ENCODE measurements at places on chromosomes 3 and 15. TPM values are rescaled to one million over a fixed set of nuclear protein-coding genes. Genes with fewer than 3 reads are reported as not detected.
A peak's percentile ranks its signal among the peaks of the same experiment; 100 is the strongest.

The CCK gene
- total RNA-seq: not detected

The PSTPIP1 gene
- 1.2 TPM for total RNA-seq

The ATP6V1A gene
- total RNA-seq: 51.6 TPM

The ARHGAP31 gene
- 4.7 TPM for total RNA-seq

The NDN gene
- not detected for total RNA-seq

The TMC3 gene
- total RNA-seq: not detected

The SERPINI2 gene
- total RNA-seq: not detected

The TRH gene
- not detected for total RNA-seq

The CFAP161 gene
- total RNA-seq: not detected

The CADPS gene
- not detected for total RNA-seq

GRCh38 chr3:34676436-34676835 is 878.0 kb downstream of the PDCD6IP start:
- peak; percentile 51 for DNase-seq

- no peak for DNase-seq
Measured at GRCh38 chr15:83200589-83200988, 7.0 kb downstream of the HDGFL3 start.

- no peak for DNase-seq
Measured at GRCh38 chr3:147513785-147514184, 104.6 kb downstream of the ZIC1 start.

DNA sequence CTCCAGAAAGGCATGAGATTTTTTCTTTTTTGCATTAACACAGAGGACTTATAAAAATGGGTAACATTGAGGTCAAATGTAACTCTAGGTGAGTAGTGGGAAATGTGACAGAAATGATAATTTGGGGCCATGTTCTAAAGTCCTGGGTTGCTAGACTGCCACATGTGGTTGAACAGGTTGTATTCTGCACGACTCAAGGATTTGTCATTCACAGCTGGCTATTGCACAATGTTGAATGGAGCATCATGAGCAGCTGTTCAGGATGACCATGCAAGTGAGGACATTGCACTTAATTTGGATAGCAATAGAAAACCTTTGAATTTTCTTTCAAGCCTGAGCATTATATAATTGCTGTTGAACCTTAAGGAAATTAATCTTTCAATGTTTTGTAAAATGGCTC is 396.6 kb downstream of the NAALADL2 start:
- DNase-seq: peak; percentile 78

- DNase-seq: no peak
Measured at GRCh38 chr3:152200476-152201420, 68.0 kb upstream of the MBNL1 start.

- no peak for DNase-seq
Measured at GRCh38 chr3:113634782-113635474, 61.5 kb downstream of the USF3 start.

GRCh38 chr3:45966950-45967640 is 23.8 kb downstream of the CXCR6 start:
- no peak for DNase-seq

DNA sequence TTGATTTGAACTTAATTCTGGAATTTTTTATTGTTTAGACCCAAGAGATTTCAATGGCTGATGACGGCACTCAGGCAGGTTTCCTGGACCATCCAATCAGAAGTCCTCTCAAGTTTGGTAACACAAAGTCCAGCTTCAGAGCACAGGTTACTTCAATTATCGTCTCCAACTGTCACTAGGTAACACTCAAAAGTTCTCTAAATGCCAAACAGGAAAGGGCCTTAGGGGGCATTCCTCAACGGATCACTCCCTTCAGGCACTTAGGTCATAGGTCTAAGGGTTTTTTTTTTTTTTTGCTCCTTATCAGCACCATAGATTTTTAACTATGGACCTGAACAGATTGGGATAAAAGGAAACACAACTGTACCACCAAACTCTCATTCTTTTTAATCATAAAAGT is 85.8 kb downstream of the MEIS2 start:
- DNase-seq: no peak

GRCh38 chr3:72018343-72018984 is 233.5 kb upstream of the PROK2 start:
- DNase-seq: peak; percentile 12

- no peak for DNase-seq
Measured at GRCh38 chr3:42590989-42591756, 513 bp downstream of the SS18L2 start.

- DNase-seq: peak; percentile 17
Measured at GRCh38 chr15:51879555-51879954, 50.1 kb downstream of the TMOD3 start.

DNA sequence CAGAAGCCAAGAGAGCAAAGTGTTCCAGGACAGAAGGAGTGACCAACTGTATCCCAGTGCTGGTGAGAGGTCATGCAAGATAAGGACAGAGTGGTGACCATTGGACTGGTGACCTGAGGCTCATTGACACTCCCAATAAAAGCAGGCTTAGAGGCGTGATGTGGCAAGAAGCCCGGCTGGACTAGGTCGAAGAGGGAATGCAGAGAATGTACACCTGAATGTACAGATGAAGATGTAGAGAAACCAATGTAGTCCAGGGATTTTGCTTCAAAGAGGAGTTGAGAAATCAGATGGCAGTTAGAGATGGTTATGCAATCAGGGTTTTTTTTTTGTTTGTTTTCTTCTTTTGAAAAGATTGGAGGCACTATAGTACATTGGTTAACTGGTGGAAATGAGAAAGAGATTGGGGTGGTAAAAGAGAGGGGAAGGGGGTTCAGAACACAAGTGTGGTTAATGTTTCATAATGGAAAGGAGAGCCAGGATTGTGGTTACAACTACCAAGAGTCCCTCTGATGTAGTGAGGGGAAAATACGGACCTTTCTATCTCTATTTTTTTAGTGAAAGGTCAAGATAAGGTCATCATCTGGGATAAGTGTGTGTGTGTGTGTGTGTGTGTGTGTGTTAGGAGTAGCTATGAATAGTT is 23.3 kb downstream of the ST3GAL6 start:
- DNase-seq: peak; percentile 62

DNA sequence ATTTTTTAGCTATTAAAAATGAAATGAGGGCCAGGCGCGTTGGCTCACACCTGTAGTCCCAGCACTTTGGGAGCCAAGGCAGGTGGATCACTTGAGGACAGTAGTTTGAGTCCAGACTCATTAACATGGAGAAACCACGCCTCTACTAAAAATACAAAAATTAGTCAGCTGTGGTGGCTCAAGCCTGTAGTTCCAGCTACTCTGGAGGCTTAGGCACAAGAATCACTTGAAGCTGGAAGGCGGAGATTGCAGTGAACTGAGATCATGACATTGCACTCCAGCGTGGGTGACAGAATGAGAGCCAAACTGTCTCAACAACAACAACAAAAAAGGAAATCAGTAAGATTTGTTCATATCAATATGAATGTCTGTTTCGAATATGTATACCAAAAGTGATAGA is 517.1 kb downstream of the ROBO1 start:
- DNase-seq: no peak

DNA sequence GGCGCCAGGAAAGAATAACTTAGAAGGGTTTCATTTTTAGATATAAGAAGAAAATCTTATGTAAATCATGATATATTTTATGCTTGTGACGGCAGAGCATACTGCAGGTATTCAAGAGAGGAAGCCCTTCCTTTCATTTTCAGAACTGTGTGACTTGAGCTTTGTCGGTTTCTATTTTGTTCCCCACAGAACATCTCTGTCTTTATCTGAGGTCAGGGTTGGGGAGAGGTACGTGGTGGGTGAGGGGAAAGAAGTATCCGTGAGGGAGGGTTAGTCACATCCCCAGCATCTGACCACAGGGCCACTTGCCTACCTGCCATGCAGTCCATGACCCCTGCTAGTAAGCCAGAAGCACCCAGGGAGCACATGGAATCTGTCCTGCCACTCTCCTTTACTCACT is 126.5 kb downstream of the DGKG start:
- no peak for DNase-seq

- DNase-seq: no peak
Measured at GRCh38 chr15:66452971-66453580, 44.5 kb downstream of the SNAPC5 start.

- DNase-seq: no peak
Measured at GRCh38 chr3:23840521-23840920, 34.8 kb downstream of the UBE2E1 start.

- DNase-seq: no peak
Measured at GRCh38 chr3:73448761-73449301, 175.9 kb downstream of the PDZRN3 start.

- DNase-seq: no peak
Measured at GRCh38 chr15:66226736-66227135, 26.8 kb downstream of the MEGF11 start.

GRCh38 chr15:52870015-52870414 is 79.9 kb upstream of the ONECUT1 start:
- DNase-seq: peak; percentile 28

- DNase-seq: no peak
Measured at GRCh38 chr3:25895443-25895842, 105.6 kb downstream of the OXSM start.

DNA sequence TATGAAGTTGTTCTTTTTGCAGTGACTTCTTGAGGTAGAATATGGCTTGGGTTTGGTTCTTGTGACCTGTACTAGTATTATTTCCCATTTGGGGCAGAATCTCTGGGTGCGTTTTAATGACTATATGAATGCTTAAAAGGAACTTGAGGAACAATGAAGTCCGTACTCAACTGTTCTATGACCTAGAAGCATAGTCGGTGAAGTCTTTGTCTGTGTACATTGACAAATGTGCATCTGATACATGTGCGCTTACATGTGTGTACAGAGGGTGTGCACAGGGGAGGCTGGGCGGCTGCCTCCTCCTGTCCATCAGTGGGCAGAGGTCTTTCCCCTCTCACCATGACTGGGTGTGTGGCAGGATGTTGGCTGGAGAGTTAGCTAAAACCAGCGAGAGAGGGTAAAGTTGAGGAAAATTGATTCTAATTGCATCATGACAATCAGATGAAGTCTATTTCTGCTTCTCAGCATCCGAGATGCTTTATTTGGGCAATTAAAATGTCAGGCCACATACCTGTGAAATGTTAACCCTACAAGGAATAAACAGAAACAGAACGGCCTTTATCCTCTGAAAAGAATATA is 1.0 kb upstream of the NR2F2 start:
- no peak for DNase-seq

- DNase-seq: peak; percentile 1
Measured at GRCh38 chr3:77605308-77605707, 565.4 kb downstream of the ROBO2 start.

GRCh38 chr3:49531715-49532114 is 22.6 kb upstream of the BSN start:
- DNase-seq: no peak

- peak; percentile 57 for DNase-seq
Measured at GRCh38 chr3:25156626-25157025, 271.4 kb upstream of the RARB start.

DNA sequence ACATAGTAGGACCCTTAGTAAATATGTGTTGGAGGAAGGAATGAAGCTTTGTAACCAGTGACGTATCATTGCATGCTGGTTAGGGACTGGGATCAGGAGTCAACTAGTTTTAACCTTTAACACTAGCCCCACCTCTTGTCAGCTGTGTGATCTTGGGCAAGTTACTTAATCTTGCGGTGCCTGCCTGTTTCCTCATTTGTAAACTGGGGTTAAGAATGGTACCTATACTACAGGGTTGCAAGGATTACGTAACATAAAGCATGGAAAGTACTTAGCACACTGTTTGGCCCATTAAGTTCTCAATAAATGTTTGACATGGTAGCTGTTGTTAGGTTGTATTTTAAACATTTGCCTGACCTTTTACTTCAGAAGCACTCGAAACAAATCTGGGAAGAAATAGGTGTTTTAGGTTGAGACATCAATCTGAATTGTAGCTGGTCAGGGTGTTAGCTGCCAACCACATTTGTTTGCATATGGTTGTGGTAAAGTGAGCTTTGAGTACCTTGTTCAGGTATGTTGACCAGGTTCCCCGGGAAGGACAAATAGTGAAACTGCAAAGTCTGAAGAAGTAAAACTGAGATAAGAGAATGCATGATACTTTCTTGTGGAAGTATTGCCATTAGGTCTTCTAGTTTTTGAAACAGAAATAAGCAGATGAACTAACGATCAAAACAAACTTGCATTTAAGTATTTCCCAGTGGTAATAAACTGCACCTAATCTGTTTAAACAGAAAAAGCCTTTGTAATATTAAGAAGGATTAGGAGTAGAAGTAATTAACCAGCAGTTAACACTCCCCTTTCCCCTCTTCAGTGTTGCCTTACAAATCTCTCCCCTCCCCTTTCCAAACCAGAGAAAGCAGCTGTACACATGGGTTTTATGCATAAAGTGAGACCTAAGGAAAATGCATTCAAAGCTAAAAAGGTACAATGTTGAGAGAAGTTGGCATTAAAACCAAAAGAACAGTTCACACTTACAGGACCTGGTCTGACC is 25.8 kb upstream of the SCAANT1 start:
- peak; percentile 66 for DNase-seq

DNA sequence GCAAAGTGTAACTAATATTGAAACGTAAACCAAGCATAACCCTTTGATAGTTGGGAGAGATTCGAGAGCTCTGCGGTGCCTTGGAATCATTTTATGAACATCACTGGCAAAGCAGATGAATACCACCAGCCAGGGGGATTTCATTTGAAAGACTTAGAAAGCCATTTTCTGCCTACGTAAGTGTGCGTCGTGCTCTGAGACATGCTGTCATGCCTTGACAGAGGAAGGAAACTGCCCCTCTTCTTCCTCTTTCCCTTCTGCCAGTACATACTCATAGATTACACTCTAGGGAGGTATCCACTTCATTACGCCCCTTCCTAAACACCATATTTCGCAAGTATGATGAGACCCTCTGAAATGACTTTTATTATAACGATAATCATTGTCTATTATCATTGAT is 3.3 kb upstream of the MTHFS start:
- DNase-seq: no peak

GRCh38 chr3:188948997-188949389 is 222.8 kb upstream of the TPRG1 start:
- DNase-seq: no peak

- DNase-seq: peak; percentile 35
Measured at GRCh38 chr3:195129644-195130492, 141.1 kb downstream of the XXYLT1 start.

DNA sequence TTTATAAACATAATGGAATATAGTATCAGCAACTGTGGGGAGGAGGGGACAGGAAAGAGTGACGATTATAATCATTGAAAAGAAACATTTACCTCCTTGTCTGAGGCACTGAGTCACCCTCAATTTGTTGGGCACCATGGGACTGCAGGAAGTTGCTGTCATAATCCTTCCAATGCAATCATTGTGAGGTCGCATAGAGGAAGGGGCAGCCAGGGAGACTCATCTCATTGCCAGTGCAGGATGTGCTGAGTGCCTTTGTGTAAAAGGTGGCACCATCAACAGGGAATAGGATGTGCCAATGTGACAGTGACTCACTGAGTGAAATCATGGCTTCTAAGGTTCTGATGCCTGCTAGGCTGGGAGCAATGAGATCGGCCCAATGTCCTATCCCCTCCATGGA is 300.4 kb upstream of the ADAMTS9 start:
- peak; percentile 29 for DNase-seq
